ENCODE measurements at places on chromosomes 12 and 14.
A peak's percentile ranks its signal among the peaks of the same experiment; 100 is the strongest.

DNA sequence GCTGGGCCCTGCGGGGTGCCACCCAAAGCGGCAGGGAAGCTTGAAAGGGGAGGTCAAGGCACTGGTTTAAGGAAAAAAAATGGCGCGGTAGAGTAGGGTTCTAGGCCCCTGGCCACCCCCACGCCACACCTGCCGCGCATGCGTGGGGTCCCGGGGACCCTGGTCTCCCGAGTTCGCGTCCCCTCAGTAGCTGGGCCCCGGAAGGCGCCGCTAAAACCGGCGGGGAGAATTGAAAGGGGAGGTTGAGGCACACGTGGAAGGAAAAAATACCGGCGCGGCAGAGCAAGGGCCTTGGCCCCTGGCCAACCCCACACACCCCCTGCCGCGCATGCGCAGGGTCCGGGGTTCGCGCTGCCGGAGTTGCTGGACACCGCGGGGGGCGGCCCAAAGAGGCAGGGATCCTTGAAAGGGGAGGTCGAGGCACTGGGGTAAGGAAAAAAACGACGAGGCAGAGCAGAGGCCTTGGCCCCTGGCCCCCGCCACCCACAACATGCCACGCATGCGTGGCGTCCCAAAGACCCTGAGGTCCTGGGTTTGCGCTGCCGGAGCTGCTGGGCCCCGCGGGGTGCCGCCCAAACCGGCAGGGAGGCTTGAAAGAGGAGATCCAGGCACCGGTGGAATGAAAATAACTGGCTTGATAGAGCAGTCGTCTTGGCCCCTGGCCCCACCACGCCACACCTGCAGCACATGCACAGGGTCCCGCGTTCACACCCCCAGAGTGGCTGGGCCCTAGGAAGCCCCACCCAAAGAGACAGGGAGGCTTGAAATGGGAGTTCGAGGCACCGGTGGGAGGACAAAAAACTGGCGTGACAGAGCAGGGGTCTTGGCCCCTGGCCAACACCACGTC, 314.5 kb downstream of the ALG10 start:
- no peak for DNase-seq

DNA sequence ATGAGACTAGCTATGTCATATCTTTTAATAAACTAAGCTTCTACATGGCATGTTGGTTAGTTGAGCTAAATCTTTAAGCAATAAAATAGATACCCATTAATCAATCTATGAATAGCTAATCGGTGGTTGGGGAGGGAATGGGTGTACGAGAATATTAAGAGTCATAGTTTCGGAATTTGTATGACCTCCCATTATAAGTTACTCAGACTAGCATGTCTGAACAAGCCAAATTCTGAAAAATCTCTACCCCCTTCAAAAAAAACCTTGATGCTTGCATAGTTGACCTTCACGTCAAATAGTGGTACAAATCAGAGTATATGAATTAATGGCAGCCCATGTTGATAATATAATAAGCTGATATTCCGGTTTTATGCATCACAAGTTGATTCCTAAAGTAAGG, 60.0 kb downstream of the PLEKHG7 start:
- DNase-seq = no peak

GRCh38 chr12:95335948-95336347, 118.3 kb downstream of the VEZT start:
- no peak for DNase-seq

DNA sequence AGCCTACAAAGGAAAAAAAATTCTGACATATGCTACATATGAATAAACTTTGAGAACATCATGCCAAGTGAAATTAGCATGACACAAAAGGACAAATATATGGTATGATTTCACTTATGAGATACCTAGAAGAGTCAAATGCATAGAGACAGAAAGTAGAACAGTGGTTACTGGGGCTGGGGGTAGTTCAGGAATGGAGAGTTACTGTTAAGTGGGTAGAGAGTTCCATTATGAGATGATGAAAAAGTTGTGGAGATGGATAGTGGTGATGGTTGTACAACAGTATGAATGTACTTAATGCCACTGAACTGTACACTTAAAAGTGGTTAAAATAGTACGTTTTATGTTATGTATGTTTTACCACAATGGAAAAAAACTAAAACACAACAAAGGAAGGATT, 92.3 kb downstream of the SCAF11 start:
- DNase-seq = no peak

GRCh38 chr12:109573914-109574244, 285 bp downstream of the MVK start:
- no peak for DNase-seq

DNA sequence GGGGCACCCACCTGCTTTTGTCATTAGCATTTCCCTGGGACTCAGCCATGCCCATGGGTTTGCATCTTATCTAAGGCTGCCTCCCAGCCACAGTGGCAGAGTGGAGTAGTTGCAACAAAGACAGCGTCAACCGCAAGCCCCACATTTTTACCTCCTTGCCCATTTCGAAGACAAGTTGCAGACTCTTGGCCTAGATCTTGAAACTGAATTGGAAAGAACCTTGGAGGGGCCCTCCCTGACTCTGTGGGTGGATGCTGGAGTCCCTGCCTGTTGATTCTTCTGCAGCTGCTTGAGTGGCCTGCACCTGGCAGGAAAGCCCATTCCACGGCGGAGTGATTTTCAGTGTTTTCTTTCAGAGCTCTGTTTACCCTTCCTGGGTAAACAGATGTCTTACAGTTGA, 309.0 kb downstream of the VRK1 start:
- no peak for DNase-seq

GRCh38 chr14:99781091-99781490, 12.1 kb upstream of the EML1 start:
- no peak for DNase-seq

GRCh38 chr14:79585845-79586244, 625.5 kb downstream of the DIO2 start:
- no peak for DNase-seq

- DNase-seq = peak; percentile 19
Observed at GRCh38 chr12:112198120-112198733, 72.9 kb downstream of the TRAFD1 start.

DNA sequence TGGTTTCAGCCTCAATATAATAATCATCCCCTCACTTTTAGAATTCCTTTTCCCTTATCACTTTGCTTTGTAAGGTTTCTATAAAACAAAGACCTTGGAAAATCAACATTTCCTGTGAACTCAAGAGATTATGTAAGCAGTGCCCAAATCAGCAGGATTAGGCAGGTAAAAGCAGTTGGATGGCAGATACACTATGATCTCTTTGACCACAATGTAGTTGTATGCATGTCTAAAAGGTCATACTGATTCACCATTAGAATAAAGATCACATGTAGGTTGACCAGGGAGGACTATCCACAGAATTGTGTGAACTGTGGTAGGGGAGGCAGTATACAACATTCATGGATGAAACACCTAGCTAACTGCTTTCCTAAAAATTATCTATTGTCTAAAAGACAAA, 57.5 kb downstream of the DENND5B start:
- DNase-seq = no peak

- DNase-seq = no peak
Observed at GRCh38 chr14:28782301-28782700, 15.7 kb downstream of the FOXG1 start.

DNA sequence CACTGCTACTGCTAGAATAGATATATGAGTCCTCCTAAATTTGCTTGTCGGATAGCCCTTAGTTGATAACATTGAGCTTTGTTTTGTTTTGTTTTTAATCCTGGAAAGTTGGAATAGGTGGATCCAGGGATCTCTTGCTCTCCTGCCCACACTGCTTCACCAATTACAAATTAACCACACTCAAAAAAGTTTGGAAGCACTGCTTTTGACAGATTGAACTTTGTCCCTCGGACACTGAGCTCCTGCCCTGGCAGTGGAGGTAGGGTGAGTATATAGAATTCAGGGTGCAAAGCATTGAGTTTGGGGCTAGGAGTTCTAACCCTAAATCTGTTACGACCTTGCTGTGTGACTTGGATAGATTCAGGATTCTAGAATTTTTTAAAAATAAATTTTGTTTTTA, 15.1 kb upstream of the SYNDIG1L start:
- DNase-seq = no peak

DNA sequence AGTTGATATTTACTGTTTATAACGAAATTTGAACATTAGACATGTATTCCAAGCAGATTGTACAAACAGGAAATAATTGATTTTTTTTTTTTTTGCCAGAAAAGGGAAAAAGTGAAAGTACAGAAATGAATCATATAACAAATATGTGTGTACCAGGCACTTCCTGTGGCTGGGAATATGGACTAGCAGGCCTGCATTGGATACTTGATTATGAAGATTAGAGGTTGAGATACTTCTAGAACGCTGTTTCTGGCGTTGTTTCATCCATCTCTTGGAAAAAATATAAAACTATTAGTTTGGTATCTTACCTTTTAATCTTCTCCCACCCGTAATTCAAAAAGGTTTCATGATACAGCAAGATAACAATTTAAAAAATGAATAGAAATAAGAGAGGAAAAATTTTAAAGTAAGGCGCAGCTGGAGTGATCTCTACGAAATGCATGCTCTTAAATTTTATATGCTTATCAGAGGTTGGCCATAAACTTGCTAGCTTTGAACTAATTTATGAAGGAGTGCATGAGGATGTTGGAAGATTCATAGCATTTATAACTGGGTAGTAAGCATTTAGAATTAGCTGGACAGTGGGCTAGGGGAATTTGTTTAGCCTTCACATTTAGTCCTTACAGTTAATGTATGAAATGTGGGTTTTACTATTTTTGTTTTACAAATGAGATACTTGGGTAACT, 90.8 kb downstream of the AEBP2 start:
- DNase-seq = no peak

DNA sequence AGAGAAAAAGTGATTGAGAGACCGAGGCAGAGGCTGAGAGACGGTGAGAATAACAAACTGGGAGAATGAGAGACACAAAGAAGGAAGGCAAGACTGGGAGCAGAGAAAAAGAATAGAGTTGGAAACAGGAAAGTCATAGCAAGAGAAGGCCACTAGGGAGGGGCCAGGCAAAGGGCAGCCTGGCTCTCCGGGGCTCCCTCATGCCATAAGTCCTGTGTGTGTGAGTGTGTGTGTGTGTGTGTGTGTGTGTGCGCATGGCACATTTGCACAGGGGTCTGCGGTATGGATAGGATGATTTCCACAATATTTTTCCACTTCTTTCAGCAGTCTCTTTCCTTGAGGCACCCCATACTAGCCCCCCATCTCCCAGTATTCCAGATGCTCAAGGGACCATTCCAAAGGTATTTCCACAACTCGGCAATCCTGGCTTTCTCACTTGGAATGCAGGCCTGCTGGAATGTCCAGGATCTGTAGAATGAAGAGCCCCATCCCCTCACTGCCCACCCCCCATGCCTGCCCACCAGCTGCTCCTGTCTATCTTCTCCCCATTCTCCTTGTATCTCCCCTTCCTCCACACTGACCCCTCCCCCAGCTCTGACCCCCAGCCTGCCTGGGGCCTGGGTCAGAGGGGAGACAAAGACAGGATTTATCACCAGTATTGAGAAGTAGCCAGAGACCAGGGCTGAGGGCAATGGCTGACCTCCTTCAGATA, 9.0 kb downstream of the GPR84 start:
- no peak for DNase-seq

DNA sequence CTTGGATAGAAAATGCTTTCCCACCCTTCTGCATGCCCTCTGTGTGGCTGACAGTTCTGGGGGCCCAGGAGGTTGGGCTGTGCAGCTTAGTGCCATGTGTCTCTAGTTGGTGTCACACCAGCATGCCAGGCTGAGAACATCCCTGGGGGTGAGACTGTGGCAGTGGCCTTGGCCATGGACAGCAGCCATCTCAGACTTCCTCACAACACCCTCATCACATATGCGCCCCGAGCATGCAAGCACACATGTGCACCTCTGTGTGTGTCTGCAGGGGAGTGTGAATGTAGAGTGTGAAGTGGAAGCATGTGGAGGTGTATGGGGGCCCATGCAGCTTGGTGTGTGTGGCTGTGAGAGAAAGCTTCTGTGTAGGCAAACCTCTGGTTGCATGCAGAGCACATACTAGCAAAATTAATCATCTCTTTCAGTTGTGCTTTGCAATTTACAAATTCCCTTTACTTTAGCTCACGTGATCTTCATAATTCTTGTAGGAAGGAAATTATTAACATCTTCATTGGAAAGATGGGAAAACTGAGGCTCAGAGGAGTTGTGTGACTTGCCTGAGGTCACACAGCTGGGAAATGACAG, 8.4 kb downstream of the ASIC1 start:
- DNase-seq = no peak

- DNase-seq = no peak
Observed at GRCh38 chr14:34780646-34781045, 66.3 kb upstream of the CFL2 start.

GRCh38 chr12:16158050-16158449, 119.4 kb downstream of the SLC15A5 start:
- no peak for DNase-seq

GRCh38 chr12:32145096-32145495, 38.4 kb downstream of the BICD1 start:
- DNase-seq = no peak

DNA sequence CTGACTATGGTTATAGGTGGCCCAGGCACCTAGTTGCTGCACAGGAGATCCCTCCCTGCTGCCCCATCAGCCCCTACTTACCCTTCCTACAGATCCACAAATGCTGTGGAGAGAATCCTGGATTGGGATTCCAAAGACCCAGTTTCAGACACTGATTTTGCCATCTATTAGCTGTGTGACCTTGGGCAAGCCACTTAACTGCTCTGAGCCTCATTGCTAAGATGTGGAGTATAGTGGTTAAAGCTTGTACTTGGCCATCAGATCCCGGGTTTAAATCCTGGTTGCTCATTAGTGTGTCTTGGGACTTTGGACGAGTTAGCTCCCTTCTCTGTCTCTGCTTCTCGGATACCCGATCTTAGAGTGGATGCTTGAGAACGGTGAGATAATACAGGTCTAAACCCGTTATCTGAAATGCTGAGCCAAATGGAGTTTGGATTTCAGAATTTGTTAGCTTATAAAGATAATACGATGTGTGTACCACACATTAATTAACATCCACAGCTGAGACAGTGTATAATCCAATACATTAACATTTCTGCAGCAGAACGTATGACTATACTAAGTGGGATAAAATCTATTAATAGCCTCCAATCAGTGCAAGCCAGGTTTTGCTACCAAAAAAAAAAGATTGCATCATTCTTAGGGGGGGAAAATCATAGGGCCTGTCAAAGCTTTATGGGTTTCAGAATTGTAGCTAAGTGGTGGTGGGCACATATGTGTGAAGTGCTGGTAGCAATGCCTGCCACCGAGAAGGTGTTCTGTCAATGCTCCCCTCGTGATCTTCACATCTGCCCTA, 16.0 kb downstream of the PROX2 start:
- DNase-seq = no peak

GRCh38 chr12:64742416-64742815, 16.8 kb downstream of the GNS start:
- no peak for DNase-seq

- no peak for DNase-seq
Observed at GRCh38 chr14:95765051-95765450, 51.1 kb upstream of the TCL1A start.

GRCh38 chr12:20366776-20367409, 1.4 kb upstream of the PDE3A start:
- no peak for DNase-seq

- no peak for DNase-seq
Observed at GRCh38 chr12:67449591-67450052, 180.5 kb downstream of the CAND1 start.
